ENCODE measurements at places on chromosomes 2 and 18. TPM values are rescaled to one million over a fixed set of nuclear protein-coding genes. Genes with fewer than 3 reads are reported as not detected.

CDH19 gene
- 5.0 TPM for total RNA-seq

TANK gene
- total RNA-seq: 37.7 TPM

EPB41L3 gene
- 82.9 TPM for total RNA-seq

ANO7 gene
- total RNA-seq: 0.32 TPM

RAMP1 gene
- total RNA-seq: 116 TPM

LHCGR gene
- total RNA-seq: 0.37 TPM

MALL gene
- 38.8 TPM for total RNA-seq

TDRD15 gene
- not detected for total RNA-seq

CFLAR gene
- total RNA-seq: 140 TPM

CYP26B1 gene
- 5.1 TPM for total RNA-seq

TMEM247 gene
- total RNA-seq: not detected

ATP8B1 gene
- 27.7 TPM for total RNA-seq

CHPF gene
- total RNA-seq: 51.1 TPM

HTR2B gene
- 4.9 TPM for total RNA-seq

SCG2 gene
- total RNA-seq: 0.90 TPM

EML6 gene
- total RNA-seq: 3.2 TPM

RAPGEF4 gene
- total RNA-seq: 6.2 TPM

TBR1 gene
- not detected for total RNA-seq

YWHAQ gene
- 243 TPM for total RNA-seq

TTC27 gene
- total RNA-seq: 13.6 TPM

STAT4 gene
- 2.2 TPM for total RNA-seq

VIL1 gene
- total RNA-seq: not detected

POTEI gene
- total RNA-seq: not detected

DPP10 gene
- total RNA-seq: not detected

MAP2 gene
- total RNA-seq: 24.7 TPM

IFT172 gene
- total RNA-seq: 23.4 TPM

ACKR3 gene
- total RNA-seq: 132 TPM

ATOH8 gene
- 17.5 TPM for total RNA-seq

MORN2 gene
- total RNA-seq: 14.9 TPM

HJURP gene
- total RNA-seq: 0.42 TPM

GPAT2 gene
- total RNA-seq: 10.0 TPM

RFTN2 gene
- 5.4 TPM for total RNA-seq

CAPN13 gene
- total RNA-seq: not detected

SERPINB12 gene
- not detected for total RNA-seq

LYPD1 gene
- total RNA-seq: 0.33 TPM

GAL3ST2 gene
- not detected for total RNA-seq

GBX2 gene
- not detected for total RNA-seq

CHRNG gene
- total RNA-seq: not detected

RFX8 gene
- 0.38 TPM for total RNA-seq

CASP10 gene
- total RNA-seq: 8.4 TPM

CHST9 gene
- 0.14 TPM for total RNA-seq

CRYBA2 gene
- total RNA-seq: not detected

SPAG16 gene
- 28.8 TPM for total RNA-seq

Measured in posterior vena cava (tissue), 2 donors.